ENCODE measurements at places on chromosomes 11 and 22.

GRCh38 chr11:1373536-1374214, 16.1 kb upstream of the BRSK2 start:
- no peak for DNase-seq

DNA sequence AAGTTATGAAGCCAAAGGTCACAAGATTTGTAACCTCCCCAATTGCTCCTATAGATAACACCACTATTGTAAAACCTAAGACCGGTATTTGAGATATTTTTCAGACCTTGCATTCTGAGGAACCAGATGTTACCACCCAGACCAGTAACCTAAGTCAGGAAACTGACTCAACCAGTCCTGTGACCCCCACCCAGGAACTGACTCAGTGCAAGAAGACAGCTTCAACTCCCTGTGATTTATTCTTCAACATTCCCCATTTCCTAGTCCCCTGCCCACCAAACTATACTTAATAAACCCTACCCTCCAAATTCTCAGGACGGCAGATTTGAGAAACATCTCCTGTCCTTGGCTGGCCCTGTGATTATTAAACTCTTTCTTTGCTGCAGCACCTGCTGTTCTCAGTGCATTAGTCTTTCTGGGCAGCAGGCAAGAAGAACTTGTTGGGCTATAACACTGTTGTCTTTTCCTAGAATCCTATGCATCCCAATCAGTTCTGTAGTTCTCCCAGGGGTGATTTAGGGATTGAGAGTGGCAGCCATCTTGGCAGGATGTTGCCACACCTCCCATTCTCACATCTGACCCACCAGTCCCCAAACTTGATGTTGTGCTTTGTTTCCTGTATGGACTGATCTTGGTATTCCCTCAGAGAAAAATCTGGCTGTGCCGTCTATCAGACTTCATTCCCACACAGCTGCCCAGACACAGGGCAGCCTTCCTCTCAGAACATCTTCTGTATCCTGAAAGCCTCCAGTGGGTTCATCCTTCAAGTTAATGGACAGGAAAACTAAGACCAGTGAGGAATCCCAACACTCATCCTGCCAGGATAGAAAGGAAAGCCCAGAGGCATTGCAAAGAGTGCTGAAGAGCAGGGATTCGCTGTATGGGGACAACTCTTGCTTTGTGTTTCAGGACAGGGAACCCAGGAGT, 104.0 kb downstream of the PDE2A start:
- no peak for DNase-seq

GRCh38 chr11:93775289-93775688, 8.8 kb upstream of the MED17 start:
- no peak for DNase-seq

DNA sequence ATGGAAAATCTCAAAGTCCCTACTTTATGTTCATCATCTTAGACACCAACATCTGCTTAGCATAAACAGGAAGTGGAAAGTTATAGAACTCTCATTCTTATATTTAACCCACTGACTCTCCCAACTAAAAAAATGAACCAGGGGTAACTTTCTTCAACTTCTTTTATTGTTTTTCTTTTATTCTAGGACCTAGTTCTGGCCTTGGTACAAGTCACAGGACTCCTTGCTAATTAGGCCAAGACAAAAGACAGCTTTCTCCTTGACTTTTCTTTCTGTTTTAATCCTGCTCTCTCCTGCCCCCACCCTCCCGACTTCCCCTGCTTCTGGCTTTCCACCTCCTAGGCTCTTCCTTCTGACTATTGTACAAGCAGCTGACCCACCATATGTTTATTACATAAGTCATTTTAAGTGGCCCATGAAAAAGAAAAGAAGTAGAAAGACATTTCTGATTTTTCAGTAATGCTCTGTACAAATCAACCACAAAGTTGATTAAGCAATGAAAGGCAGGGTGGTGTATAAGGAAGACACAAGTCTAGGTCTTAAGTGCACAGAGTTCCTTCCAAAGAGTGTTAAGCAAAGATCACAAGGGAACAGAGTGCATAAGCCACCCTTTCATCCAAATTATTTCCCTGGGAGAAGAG, 18.3 kb downstream of the JAML start:
- no peak for DNase-seq

- no peak for DNase-seq
Measured at GRCh38 chr11:77589181-77589520, 602 bp upstream of the AQP11 start.

Data from C1 segment of cervical spinal cord (tissue), 14 donors.